Activated naive CD4-positive, alpha-beta T cell (primary cell): ENCODE measurements at places on chromosomes 3 and 15.

- no peak for DNase-seq
These were observed 506 bp downstream of the RAD51 start for GRCh38 chr15:40695469-40695890.

DNA sequence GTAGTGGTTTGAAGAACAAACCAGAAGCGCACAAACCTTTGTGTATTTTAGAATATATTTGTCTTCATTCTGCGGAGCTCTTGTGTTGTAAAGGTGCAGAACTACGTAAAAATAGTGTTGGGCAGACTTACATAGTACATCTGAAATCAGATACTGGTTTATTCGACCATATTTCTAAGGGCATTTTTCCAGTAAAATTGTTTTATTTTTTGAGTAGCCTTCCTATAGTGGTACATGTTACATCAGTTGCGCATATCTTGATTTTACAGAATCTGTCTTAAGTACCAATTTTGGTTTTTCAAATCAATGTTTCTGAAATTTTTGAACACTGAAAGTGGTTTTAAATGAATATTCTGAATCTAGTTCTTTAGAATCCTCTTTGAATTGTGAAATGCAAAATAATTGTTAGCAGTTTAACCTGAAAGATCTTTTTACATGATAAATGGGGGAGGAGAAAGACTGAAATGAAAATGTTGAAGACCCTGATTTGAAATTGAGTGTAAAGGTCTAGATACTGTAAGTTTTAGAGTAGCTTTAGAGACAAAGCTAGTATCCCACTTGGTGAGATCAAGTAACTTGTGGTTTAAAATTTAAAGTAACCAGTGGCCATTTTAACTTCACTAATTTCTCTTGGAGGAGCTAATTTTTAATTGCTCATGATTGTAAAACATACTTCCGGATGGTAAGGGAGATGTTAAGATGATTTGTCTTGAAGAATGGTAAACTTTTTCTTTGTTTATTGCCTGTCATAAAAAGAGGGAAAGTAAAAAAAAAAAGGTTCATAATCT is 15.5 kb upstream of the CHD2 start:
- no peak for DNase-seq

DNA sequence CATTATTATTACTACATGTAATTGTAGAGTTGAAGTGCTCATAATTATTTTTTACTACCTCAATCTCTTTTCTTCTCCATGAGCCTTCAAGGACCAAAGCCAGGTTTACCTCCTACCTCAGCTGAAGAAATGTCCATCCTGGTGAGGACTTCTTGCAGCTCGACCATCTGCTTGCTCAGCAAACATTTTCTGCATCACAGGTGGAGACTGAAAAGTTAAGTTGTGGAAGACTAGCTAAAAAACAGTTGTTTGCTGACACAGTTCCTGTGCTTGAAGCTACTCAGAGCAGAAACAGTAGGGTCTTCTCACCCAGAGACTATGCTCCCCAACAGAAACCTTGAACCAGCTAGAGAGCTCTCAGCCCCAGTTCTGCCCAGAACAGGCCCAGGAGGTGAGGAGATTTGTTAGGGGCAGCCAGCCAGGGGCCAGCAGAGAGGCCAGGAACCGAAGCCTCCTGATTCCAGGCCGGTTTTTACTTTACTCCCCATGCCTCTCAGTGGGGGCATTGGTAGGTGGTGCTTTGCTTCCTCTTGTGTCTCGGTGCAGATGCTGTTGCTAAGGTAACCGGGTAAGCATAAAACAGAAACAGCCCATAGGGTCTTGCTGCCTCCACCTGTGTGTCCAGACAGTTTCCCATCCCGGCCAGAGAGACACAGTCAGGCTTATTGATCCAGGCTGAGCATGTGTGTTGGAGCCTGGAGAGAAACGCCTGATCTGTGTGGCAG is 54.9 kb downstream of the CCNL1 start:
- no peak for DNase-seq

GRCh38 chr3:114376516-114377185 is 82.8 kb downstream of the TIGIT start:
- no peak for DNase-seq

GRCh38 chr3:182632077-182632393 is 161.3 kb upstream of the ATP11B start:
- DNase-seq = no peak

- DNase-seq = no peak
These were observed 32.2 kb downstream of the TFRC start for GRCh38 chr3:196049653-196050052.
